ENCODE measurements at places on chromosomes 12 and 14.

GRCh38 chr14:75539561-75540478, 17.6 kb downstream of the BATF start:
- DNase-seq: no peak

DNA sequence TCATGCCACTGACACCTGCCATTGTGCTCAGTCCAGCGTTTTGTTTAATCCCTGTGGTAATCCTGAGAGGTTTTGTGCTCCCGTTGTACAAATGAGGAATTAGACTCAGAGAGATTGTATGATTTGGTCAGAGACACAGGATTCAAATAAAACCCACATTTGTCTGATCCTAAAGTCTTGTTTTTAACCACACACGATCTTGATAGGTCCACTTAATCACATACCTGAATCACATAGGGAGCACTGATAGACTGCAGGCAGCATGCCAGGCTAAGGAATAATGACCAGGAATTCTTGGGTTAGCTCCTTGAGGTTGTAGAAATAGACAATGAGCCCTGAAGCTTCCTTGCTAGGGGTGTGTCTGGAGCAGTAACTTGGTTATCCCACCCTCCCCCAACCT, 202.6 kb upstream of the RGS6 start:
- no peak for DNase-seq

GRCh38 chr14:63421919-63422318, 103.2 kb upstream of the GPHB5 start:
- DNase-seq: no peak

GRCh38 chr12:87039536-87039935, 783.3 kb upstream of the MGAT4C start:
- DNase-seq: no peak

DNA sequence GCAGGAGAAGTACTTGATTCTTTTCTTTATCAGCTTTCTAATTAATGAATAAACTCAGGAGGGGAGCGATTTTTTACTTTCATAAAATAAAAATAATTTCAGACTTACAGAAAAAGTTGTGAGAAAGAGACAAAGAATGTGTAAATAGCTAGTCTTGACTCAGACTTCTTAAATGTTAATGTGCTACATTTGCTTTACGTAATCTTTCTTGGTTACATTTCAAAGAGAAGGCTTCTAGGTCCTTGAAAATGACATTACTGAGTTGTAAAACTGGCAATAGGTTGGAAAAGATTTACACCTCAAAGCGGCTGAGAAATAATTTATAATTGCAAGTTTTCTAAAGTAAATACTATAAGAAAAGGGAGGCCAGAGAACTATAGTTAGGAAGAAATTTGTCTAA, 28.6 kb downstream of the GABARAPL1 start:
- DNase-seq: no peak

GRCh38 chr14:50795909-50796308, 35.1 kb downstream of the NIN start:
- DNase-seq: no peak

- no peak for DNase-seq
Observed at GRCh38 chr12:56449622-56449984, 377 bp upstream of the TIMELESS start.

DNA sequence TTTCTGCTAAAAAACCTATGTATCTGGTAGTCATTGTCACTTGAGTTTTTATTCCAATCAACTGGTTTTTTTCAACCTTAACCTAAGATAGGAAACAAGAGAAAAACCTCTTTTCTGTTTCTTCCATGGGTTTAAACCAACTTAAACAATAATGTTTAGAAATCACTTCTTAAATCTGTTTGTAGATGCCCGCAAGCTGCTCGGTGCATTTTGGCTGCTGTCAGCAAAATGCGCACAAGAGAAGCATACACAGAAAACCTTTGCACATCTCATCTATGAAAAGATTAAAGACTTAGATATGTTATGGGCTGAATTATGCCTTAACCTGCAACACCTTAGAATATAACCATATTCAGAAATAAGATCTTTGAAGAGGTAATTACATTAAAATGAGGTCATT, 299.8 kb downstream of the ITPR2 start:
- DNase-seq: peak; percentile 14

DNA sequence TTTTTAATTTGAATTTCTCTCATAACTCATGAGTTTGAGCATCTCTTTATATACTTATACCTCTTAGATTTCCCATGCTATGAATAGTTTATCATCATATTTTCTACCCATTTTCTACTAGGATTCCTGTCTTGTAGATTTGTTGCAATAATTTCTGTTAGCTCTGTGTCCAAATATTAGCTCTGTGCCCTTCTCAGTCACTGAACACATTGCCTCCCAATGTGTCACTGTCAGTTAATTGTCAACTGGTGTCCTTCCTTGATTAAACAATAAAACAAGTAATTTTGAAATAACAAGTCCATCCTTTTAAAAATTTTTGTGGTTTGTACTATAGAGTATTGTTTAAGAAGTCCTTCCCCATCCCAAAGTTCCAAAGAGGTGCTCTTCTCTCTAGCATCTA, 4.2 kb upstream of the PAH start:
- DNase-seq: no peak

DNA sequence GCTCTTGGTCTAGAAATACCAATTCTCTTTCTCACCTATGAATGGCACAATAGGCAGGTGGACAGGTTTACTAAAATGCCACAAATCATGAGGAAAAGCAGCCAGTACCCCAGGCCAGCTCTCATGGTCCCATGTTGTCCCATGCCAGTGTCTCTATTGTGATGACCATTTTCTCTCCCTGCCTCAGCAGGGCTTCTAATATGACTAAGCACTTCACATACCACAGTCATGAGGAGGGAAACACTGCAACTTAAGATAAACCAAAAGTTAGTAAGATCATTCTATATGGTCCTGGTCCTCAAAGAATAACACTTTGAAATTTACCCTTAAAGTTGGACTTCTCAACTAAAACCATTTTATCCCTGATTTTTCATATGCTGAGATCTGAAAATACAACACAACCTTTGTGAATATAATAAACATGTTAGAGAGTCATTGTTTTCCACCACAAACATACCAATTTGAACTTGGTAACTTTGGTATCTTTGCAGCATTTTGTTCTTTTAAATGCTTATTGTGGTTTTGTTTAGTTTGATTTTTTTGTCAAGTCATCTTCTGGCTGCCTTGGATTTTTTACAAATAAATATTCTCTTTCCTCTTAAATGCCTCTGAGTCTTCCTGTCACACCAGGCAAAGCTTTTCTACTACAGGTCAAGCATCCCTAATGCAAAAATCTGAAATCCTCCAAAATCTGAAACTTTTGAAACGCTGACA, 3.6 kb downstream of the TTC5 start:
- DNase-seq: no peak

- DNase-seq: no peak
Observed at GRCh38 chr12:121441555-121441954, 41.6 kb downstream of the RNF34 start.

DNA sequence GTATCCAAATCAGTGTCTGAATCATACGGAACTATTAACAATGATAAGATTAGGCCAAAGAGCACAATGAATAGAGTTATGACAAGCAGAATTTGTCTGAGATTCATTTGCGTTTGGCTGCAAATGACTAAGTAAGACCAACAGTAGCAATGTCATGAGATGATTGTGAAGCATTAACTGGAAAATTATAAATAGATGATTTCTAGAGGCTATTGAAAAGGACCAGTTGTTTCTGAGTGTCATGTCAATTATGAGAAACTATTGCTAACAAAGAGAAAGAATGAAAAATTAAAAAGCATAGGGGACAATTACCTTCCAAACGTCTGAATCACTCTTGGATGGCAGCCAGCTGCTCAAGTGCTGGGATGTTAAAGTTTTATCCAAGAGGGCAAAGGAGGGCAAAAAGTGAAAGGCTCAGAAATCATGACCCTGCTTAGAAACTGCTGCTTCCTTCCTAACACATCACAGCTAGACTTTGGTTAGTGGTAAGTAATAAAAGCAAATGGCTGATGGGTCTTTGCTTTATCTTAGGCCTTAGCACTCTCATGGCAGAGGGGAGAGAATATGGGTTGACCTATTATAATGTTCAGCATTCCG, 89.0 kb downstream of the AKAP6 start:
- no peak for DNase-seq

GRCh38 chr12:102781117-102781516, 135.9 kb downstream of the PAH start:
- no peak for DNase-seq

- no peak for DNase-seq
Observed at GRCh38 chr12:102484017-102484416, 3.7 kb upstream of the IGF1 start.

- peak; percentile 64 for DNase-seq
Observed at GRCh38 chr12:92604786-92605185, 98.0 kb upstream of the PLEKHG7 start.

DNA sequence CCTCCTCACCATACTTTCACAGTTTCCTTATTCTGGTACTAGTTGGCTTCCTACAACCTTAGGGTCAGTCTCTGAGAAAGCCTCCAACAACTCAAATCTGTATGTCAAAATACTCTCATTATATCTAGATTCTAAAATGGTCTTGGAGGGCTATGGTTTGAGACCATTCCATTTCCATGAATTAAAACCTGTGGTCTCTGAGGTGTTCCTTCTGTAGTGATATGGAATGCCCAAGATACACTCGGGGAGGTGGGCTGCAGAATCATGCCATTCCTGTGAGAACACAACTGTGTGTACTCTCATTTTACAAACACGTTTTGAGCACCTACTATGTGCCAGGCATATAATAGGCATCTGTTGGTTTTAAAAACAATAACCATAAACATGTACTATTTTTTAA, 74.0 kb downstream of the FERMT2 start:
- DNase-seq: no peak

GRCh38 chr12:29944269-29945000, 160.7 kb upstream of the TMTC1 start:
- no peak for DNase-seq

DNA sequence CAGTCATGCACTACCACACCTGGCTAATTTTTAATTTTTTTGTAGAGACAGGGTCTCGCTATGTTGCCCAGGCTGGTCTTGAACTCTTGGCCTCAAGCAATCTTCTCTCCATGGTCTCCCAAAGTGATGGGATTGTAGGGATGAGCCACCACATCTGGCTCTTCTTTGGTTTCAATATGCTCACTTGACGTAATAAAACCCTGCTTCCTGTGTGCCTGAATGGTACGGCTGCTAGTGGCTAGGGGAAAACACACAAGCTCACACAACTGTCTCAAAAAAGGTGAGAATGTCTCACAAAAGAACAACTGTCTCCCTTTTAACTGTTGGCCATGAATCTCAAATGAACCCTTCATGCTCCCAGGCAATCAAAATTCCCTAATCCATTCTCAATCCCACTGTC, 15.0 kb downstream of the C1S start:
- DNase-seq: no peak

- DNase-seq: no peak
Observed at GRCh38 chr14:93207468-93208308, 632 bp downstream of the UBR7 start.

DNA sequence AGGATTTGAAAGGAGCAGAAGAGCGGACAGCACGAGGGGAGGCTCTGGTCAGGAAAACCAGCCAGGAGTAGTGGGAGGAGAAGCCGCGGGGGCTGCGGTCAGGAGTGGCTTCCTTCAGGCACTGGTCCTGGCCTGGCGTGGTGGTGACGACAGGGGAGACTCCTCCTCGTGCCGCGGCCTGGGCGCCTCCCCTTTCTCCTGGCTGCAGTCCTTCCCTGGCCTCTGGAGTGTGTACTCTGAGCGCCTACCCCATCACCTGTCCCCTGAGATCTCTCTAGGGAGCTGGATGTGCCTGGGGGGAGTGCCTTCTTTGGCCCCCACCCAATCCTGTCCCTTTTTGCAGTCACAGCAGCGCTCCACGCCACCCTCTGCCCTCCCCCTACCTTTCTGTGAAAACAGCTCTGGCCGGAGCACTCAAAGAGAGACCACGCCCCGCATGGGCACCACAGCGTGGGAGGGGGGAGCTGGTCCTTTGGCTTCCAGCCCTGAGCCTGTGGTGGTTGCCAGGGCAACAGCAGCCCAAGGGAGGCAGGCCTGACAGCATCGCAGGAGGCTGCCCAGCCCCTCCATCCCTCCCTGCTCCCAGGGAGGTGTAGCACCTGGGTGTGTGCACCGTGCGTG, 125.9 kb downstream of the CALM1 start:
- no peak for DNase-seq

Measured in right lung (tissue), 10 donors.